ENCODE measurements at places on chromosomes 5 and 9.

DNA sequence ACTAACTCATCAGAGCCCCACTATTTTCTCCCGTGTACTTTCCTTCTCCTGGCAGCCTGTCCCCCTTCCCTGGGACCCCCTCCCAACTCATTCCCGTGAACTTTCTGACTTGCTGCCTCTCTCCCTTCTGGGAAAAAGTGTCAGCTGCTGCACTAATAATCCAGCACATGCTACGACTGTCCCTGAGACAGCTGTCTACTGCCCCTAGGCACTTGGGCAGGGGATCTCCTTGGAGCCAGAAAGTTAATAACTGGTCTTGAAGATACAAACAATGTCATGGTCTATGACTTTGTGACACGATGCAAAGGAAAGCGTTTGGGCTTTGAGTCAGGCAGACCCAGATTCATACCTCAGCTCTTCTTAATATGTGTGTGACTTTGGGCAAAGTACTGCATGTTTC is 10.1 kb upstream of the RNF183 start:
- no peak for DNase-seq

- no peak for DNase-seq
These were observed 25.3 kb upstream of the TLR4 start for GRCh38 chr9:117678871-117679270.

- no peak for DNase-seq
These were observed 161.1 kb downstream of the COL23A1 start for GRCh38 chr5:178429156-178429468.

DNA sequence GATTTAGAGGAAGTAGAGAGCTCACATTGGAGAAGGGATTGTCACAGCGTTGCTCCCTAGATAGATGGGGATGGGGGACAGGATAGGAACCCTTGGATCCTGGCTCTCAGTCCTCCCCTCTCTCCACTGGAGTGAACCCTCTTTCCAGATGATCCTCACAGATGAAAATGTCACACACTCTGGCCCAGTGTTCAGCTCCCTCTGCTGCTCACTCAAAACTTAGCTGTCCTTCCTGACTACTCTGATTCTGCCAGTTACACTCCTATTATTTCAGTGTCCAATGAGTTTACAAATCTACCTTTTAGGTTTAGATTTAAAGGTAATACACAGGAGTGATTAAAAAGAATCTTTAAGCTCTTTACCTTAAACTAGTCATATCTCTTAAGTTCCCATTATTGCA is 5.8 kb upstream of the SPINK7 start:
- DNase-seq = no peak

- no peak for DNase-seq
These were observed 27.6 kb upstream of the SPATA31E1 start for GRCh38 chr9:87855061-87855460.

DNA sequence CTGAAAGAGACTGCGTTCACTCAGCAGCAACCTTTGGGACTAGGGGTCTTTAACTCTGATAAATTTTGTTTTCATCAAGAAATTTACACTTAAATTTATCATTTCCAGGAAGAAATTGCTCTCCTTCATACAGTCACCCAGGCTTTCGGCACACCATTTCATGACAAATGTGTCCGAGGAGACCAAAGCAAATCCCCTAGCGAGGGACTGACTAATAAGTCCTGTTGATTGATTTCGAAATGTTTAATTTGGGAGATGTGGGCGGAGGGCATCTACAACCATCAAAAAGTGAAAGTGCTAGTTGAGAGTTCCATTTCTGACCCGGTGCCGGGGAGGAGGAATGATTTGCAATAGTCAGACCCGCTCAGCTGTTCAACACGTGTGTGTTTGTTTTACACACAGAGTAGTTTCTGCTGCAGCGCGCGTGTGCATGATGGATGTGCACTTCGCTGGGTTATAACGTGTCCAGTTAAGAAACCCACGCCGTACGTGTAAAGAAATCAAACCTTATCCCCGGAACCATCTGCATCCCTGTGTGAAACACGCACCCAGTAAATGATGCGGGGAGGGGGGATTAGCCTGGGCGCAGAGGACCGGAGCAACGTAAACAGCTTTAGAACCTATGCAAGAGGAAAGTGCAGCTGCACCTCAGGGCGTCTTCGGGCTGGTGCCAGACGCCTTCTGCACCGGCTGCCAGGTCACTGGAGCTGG is 845 bp upstream of the NR4A3 start:
- DNase-seq = no peak

DNA sequence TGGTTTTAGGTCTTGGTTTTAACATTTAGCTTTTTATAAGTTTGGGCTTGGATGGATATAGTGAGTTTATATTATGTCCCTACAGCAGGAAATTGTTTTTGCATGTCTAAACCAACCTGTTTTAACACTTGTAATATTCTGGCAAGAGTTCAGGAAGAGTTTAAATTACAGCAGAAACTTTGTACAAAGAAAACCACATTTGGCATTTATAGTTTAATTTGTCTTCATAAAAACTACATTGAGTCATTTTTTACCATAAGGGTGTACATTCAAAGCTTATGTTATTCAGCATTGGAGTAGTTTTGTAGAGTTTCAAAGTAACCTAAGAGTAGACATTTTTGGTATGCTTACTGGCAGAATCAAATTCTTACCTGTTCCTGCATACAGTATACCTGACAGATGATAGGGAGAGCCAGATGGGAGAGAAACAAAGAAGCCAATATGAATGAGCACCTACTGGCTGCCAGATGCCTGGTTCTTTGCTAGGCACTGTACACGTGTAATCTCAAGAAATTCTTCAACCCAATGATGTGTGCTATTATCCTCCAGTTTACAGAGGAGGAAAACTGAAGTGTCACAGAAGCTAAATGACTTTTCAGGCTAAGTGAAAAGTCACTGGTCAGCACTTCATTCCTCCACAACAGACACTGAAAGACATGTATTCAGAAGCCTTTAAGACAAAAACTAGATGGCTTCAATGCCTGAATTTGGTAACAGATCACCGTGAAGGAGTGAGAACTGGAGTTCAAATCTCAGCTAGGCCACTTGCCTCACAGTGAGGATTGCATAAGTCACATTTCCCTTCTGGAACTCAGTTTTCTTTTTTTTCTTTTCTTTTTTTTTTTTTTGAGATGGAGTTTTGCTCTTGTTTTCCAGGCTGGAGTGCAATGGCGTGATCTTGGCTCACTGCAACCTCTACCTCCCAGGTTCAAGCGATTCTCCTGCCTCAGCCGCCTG is 25.9 kb upstream of the ECM2 start:
- no peak for DNase-seq

DNA sequence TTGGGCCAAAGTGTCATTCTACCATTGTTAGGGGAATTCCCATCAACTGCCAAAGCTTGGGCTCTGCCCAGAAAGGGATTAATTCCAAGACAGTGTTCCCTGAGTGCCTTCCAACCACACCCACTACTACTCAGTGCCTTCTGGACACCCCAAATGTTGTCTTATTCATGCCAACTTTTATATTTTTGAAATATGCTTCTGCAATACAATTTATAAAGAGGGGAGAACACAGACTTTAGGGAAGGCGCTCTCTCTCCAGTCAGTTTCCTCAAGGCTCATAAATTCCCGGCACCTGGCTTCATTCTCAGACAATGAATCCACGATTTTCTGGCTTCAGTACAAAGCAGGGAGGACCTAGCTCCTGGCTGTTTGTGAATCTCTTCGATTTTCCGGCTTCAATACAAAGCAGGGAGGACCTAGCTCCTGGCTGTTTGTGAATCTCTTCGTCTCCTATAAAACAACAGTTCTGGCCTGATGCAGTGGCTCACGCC is 120.1 kb upstream of the MYO10 start:
- no peak for DNase-seq

- no peak for DNase-seq
These were observed 532.4 kb downstream of the TLR4 start for GRCh38 chr9:118236625-118237024.

GRCh38 chr5:17096952-17097695 is 120.3 kb upstream of the BASP1 start:
- DNase-seq = no peak

GRCh38 chr5:176781638-176782570 is 28.5 kb upstream of the UNC5A start:
- no peak for DNase-seq

GRCh38 chr5:135013947-135014570 is 20.0 kb downstream of the PITX1 start:
- no peak for DNase-seq
